ENCODE measurements at places on chromosomes 6 and 20.

DNA sequence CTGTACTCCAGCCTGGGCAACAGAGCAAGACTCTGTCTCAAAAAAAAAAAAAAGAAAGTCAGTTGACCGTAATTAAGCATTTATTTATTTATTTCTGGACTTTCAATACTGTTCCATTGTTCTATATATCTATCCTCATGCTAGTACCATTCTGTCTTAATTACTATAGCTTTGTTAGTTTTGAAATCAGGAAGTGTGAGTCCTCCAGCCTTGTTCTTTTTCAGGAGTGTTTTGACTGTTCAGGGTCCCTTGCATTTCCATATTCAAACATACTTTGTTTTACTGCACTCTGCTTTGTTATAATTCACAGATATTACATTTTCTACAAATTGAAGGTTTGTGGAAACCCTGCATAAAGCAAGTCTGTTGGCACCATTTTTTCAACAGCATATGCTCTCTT is 36.7 kb upstream of the ASXL1 start:
- no peak for DNase-seq

- DNase-seq: no peak
Measured at GRCh38 chr20:4230651-4231050, 215.3 kb upstream of the RNF24 start.

- DNase-seq: no peak
Measured at GRCh38 chr6:159821122-159821521, 21.0 kb downstream of the PNLDC1 start.

- DNase-seq: no peak
Measured at GRCh38 chr6:70413992-70414494, 735 bp downstream of the FAM135A start.

GRCh38 chr6:18675881-18676280 is 288.7 kb downstream of the RNF144B start:
- DNase-seq: no peak

DNA sequence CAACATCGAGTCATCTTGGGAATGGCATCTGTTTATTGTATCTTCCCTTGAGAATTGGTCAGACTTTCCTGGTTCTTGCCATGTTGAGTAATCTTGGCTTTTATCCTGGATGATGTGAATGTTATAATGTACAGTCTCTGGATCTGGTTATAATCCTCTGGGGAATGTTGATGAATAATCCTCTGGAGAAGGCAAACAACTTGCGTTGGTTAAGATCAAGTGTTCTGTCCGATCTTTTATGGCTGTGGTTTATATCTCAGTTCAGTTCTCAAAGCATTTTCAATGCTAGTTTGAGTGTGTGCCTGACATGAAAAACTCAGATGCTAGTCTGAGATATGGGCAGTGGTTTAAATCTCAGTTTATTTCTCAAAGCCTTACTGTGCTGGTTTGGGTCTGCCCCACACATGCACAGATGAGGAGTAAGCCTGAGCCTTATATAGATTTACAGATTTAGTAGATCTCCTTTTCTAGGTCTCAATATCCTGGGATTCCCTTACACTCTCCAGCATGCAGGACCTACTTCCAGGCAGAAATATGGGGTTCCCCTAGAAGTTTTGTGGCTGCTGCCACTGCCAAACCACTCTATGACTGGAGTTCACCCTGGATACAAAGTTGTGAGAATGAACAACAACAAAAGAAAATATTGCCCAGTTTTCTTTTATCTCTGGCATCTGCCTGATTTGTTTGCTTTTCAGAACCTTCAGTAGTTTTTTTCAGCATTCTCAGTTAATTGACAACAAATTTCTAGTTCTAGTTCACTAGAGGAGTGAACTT is 191.8 kb upstream of the MAN1A1 start:
- DNase-seq: no peak

DNA sequence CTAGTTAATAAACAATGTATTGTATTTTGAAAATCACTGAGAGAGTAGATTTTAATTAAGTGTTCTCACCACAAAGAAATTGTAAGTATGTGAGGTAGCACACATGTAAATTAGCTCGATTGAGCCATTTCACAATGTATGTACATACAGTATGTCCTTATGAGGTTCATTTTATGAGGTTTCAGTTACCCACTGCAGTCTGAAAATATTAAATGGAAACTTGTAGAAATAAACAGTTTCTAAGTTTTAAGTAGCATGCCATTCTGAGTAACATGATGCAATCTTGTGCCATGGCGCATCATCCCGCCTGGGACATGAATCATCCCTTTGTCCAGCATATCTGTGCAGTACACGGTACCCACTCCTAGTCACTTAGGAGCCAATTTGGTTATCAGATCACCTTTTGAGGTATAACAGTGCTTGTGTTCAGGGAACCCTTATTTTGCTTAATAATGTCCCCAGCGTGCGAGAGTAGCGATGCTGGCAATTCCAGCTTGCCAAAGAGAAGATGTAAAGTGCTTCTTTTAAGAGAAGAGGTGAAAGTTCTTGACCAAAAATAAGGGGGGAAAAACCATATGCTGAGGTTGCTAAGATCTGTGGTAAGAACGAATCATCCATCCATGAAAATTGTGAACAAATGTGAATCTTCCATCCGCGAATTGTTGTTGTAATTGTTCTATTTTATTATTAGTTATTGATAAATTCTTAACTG is 64.7 kb downstream of the KCNS1 start:
- DNase-seq: peak; percentile 37

DNA sequence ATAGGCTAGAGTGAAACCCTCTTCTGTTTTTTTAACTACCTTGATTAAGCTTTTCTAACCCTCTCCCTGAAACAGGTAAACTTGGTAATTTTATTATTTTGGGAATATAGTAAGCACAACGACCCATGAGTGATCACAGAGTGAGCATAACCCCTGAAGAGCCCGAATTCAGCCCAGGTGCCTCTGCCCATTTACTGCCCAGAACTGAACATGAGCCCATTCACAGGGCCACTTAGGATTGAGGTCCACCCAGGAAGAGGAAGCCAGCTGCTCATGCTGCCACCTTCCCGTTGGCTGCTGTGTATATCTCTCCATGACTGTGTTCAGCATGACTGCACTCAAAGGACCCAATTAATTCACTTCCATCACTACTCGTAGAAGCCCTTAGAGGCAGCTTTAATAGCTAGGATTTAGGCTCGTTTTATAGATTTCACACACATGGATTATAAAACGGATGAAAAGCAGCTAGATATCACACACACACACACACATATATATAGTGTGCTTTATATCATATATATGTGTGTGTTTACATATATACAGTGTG is 8.3 kb upstream of the PDE10A start:
- DNase-seq: no peak

DNA sequence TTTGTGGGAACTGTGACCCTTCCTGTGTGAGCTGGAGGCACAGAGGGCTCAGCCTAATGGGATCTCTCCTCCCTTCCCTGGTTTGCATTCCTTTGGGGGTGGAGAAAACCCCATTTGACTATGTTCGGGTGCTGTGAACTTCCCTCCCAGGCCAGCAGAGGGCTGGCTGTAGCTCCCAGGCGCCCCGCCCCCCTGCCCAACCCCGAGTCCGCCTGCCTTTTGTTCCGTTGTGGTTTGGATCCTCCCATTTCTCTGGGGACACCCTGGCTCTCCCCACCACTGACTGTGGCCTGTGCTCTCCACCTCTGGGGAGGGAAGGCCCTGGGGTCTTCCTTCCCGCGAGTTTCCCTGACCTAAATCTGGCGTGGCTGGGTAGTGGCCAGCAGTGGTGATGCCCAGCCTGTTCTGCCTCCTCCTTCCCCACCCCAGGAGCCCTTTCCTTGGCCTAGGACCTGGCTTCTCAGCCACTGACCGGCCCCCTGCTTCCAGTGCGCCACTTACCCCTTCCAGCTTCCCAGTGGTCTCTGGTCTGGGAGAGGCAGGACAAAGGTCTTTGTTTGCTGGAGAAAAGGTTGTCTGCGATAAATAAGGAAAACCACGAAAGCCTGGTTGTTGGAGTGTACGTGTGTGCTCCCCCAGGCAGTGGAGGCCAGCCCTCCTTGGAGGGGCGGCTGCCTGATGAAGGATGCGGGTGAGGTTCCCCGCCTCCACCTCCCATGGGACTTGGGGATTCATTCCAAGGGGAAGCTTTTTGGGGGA is 4.9 kb downstream of the VEGFA start:
- DNase-seq: peak; percentile 50

DNA sequence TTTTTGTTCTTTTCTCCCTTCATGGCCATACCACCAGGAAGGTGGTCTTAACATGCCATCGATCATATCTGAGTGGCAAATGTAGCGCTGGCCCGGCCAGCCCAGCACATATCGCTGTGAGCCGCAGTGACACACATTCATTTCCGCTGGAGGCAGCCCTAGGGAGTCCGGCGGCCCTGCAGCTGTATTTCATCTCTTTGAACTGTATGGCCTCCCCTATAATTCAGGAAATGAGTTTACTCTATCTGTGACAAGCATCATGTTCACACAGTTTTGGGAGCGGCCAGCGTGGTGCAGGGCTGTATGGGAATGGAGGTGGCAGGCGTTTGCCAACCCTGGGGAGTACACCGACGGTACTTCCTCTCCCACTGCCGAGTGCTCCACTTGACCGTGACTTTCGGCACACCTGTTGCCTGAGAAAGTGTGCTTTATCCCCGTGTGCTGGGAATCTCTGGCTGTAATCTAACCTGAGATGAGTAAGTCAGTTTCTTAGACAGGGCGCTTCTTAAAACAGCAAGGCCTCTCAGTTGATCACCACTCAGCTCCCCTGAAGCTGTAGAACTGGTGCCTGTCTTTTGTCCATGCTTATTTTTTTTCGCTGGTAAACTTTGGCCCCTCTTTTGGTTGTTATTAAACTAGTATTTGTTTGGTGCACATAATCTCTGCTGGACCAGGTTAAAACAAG is 257.1 kb upstream of the TAB2 start:
- peak; percentile 28 for DNase-seq

- no peak for DNase-seq
Measured at GRCh38 chr6:79377047-79377446, 142.6 kb upstream of the HMGN3 start.
